Body of pancreas (tissue), 4 donors: ENCODE measurements at places on chromosomes 4 and X. TPM values are rescaled to one million over a fixed set of nuclear protein-coding genes. Genes with fewer than 3 reads are reported as not detected.

The HTRA3 gene
- 17.5 TPM for total RNA-seq

The COL25A1 gene
- 0.99 TPM for total RNA-seq

The CXCL8 gene
- total RNA-seq, result 12.9 TPM

The SLC25A14 gene
- 18.5 TPM for total RNA-seq

DNA sequence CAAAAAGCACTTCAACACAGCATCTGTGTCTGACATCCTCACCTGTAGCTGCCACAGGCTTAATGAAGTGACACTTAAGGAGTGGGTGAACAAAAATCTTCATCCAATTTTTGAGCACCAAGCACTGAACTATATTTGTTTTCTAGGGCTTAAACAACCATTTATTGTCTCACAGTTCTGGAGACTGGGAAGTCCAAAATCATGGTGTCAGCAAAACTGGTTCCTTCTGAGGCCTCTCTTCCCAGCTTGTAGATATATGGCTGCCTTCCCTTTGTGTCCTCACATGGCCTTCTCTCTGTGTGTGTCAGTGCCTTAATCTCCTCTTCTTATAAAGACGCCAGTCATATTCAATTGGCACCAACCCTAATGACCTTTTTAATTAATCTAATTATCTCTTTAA, 189.2 kb upstream of the CLNK start:
- no peaks in the 10 kb centered on the region for H3K27me3 ChIP-seq
- DNase-seq, result no peak
- no peaks in the 10 kb centered on the region for H3K36me3 ChIP-seq
- H3K27ac ChIP-seq, result no peak overlapping the region
- no peak overlapping the region for H3K4me3 ChIP-seq

DNA sequence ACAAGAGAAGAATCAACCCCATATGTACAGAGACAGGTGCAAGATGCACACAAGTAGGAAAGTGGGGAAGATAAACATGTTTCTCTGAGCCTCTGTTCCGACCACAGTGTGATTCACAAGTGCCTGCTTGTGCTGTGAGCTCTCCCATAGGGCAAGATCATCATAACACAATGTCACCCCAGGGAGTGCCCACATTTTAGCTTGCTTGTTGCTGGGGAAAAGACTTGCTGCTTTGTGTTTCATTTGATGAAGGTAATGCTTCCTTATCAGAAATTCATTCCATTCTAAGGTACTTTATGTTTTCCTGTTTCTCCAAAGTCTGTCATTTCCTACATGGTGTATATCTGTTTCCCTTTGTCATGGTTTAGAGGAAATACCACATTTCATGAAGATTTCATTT, 304.5 kb upstream of the DIPK2B start:
- DNase-seq, result no peak
- no peak overlapping the region for H3K4me3 ChIP-seq
- H3K27me3 ChIP-seq, result no peaks in the 10 kb centered on the region
- no peaks in the 10 kb centered on the region for H3K36me3 ChIP-seq

DNA sequence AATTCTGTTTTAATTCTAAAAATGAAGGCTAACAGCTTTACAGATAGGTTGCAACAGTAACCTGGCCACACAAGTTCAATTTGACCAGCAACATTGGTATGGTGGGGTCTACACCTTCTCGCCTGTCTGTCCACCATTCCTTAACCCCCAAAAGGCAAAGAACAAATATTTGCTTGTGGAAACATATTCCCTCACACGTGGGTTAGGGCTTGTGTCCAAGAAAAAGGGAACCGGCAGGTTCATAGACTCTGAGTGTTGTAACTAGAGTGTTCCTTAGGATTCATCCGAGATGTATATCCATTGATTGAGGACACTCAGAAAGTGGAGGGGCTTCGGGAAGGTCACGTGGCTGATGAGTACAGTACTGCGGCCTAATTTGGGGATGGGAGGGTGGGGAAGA, 54.1 kb downstream of the C4orf51 start:
- H3K36me3 ChIP-seq, result no peaks in the 10 kb centered on the region
- H3K27ac ChIP-seq, result peak overlapping the region; percentile 94
- no peak overlapping the region for H3K4me3 ChIP-seq
- H3K27me3 ChIP-seq, result no peaks in the 10 kb centered on the region

GRCh38 chrX:134599184-134599914, 58.9 kb downstream of the PLAC1 start:
- no peaks in the 10 kb centered on the region for H3K4me1 ChIP-seq
- H3K27ac ChIP-seq, result no peak overlapping the region
- DNase-seq, result no peak
- no peaks in the 10 kb centered on the region for H3K27me3 ChIP-seq

DNA sequence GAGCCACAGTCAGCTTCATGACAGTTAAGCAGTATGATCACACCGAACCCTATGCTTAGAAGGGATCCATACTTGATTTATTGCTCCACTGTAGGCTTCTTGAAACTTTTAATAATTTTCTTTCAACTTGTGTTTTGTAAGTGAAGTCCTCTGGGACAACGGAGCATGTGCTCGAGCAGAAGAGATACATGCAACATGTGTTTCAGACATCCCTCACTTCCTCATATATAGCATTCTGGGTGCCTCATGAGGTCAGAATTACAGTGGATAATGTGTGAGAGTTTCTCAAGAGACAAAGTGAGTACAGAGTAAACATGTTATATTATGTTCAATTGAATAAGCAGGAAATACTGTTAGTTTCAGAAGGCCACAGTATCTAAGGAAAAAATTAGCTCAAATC, 893.2 kb downstream of the FAT4 start:
- no peaks in the 10 kb centered on the region for H3K4me1 ChIP-seq
- no peak for DNase-seq
- H3K36me3 ChIP-seq, result no peaks in the 10 kb centered on the region
- H3K4me3 ChIP-seq, result no peak overlapping the region

DNA sequence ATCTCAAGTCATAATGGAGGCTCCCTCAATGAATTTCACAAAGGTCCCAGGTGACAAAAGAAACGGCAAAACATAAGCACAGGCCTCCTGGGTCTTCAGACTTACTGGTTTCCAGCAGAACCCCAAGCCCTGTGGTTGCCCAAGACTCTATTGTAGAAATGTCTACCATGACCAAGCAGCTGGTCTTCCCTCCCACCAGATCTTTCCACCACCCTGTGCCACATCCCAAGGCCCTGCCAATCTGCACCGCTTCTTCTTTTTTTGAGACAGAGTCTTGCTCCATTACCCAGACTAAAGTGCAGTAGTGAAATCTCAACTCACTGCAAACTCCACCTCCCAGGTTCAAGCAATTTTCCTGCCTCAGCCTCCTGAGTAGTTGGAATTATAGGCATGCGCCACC, 23.2 kb upstream of the TXK start:
- peaks cover 2% of the 10 kb centered on the region for H3K36me3 ChIP-seq
- H3K4me3 ChIP-seq, result no peak overlapping the region
- no peak overlapping the region for H3K27ac ChIP-seq
- H3K27me3 ChIP-seq, result no peaks in the 10 kb centered on the region
- H3K4me1 ChIP-seq, result no peaks in the 10 kb centered on the region
- DNase-seq, result no peak

DNA sequence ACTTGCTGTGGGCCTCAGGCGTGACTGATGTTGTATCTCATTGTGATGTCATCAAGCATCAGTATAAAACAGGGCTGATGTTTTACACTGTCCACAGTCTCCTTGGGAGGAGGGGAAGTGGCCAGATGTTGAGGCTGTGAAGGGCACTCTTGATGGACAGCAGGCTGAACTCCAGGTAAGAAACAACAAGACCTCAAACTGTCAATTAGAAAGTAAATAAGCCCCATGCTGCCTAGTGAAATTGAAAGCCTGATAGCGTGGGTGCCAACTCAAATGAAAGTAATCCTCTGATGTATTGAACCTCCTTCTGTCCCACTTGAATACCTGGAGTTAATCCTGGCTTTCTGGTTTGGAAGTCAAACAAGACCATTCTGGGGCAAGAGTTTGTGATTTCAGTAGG, 19.7 kb downstream of the VSIG1 start:
- no peak overlapping the region for H3K4me3 ChIP-seq
- H3K4me1 ChIP-seq, result no peaks in the 10 kb centered on the region
- no peaks in the 10 kb centered on the region for H3K27me3 ChIP-seq
- H3K36me3 ChIP-seq, result no peaks in the 10 kb centered on the region
- DNase-seq, result no peak
- H3K27ac ChIP-seq, result no peak overlapping the region

- H3K4me1 ChIP-seq, result no peaks in the 10 kb centered on the region
- no peaks in the 10 kb centered on the region for H3K36me3 ChIP-seq
- no peaks in the 10 kb centered on the region for H3K27me3 ChIP-seq
- H3K4me3 ChIP-seq, result no peak overlapping the region
- no peak for DNase-seq
Observed at GRCh38 chrX:106612393-106612763, 600 bp downstream of the RADX start.

DNA sequence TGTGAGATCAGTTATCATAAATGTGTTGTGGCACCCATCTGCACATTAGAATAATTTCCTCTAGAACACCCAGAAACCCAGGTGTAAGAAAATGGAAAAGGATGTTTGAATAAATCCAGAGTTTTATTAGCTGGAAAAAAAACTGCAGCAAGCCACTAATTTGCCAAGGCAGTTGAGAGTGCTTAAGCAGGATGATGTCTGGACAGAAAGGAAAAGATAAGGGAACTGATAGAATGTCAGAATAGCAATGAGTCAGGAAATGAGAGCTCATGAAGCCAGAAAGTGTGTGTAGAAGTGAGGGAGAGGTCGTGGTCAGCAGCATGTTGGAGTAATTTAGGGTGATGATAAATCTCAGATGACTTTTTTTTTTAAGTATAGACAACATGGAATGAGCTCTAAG, 15.2 kb upstream of the NEUROG2 start:
- no peaks in the 10 kb centered on the region for H3K4me1 ChIP-seq
- DNase-seq, result no peak
- no peaks in the 10 kb centered on the region for H3K27me3 ChIP-seq
- H3K36me3 ChIP-seq, result no peaks in the 10 kb centered on the region
- H3K27ac ChIP-seq, result no peak overlapping the region
- H3K4me3 ChIP-seq, result no peak overlapping the region
